Dermis blood vessel endothelial cell (primary cell): ENCODE measurements at places on chromosomes 5 and 9.

GRCh38 chr5:98309785-98310598 lies 463.5 kb upstream of the RGMB start:
- peak; percentile 97 for DNase-seq

DNA sequence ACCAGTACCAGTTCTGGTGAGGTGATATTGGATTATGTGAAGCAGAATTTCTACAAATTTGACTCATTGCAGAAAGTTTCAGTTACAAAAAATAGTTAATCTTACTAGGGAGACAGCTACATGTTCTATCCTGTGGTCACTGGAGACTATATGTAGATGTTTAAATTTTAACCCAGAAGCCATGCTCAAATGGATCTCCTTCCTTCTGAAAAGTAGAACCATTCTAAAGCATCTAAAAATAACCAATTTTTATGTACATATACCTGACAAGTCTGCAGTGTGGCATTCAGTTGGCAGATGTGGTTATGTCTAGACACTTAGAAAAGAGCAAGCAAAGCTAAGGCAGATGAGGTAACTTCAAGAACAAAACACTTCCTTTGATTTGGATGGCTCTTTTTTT lies 65.5 kb upstream of the POU4F3 start:
- DNase-seq = no peak

GRCh38 chr9:69036799-69037198 lies 1.2 kb downstream of the FXN start:
- DNase-seq = peak; percentile 13

GRCh38 chr5:151740336-151740942 lies 18.0 kb downstream of the ATOX1 start:
- peak; percentile 88 for DNase-seq

- DNase-seq = no peak
Observed at GRCh38 chr5:24053737-24054136, 546.3 kb downstream of the PRDM9 start.

- no peak for DNase-seq
Observed at GRCh38 chr5:19047277-19047676, 940.7 kb downstream of the CDH18 start.
